ENCODE measurements at places on chromosomes 3 and 15.

DNA sequence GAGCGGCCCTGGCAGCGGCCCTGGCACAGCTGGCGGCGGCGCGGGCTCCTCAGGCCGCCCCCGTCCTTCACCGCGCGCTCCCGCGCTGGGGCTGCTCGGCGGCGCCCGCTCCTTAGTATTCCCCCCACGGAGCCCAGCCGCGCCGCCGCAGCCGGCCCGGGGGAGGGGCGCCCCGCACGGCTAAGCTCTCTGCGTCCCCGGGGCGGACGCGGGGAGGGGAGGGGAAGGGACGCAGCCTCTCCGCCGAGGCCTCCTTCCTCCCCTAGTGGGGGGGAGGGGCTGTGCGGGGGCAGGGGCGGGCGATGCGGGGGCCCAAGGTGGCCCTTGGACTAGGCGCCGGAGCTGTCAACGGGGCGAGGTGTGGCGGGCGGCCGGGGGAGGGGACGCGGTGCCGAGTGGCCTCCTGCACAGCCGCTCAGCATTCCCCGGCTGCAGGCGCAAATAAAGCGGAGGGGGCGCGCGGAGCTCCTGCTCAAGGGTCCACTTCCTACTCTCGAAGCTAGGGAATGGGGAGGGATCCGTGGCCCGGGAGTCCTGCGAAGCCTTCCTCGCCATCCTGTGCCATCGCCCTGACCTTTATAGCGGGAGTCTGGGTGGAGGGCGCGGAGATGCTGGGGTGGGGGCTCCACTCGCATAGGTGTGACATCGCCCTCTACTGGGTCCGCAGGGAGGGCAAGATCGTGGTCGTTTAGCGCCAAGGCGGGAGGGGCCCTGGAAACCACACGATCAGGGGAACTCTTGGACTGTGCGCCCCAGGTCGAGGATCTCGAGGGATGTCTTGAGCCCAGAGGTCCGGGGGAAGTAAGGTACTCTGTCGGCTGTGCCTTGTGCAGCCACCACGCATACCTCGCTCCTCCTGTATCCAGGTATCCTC, 22.2 kb downstream of the EPHB3 start:
- no peak for DNase-seq

- no peak for DNase-seq
Measured at GRCh38 chr3:118466795-118467330, 567.8 kb downstream of the IGSF11 start.

- DNase-seq: no peak
Measured at GRCh38 chr3:126925411-126926171, 57.3 kb upstream of the PLXNA1 start.

- DNase-seq: no peak
Measured at GRCh38 chr3:20528180-20528770, 342.3 kb upstream of the SGO1 start.
